ENCODE measurements at places on chromosomes 3 and 15. TPM values are rescaled to one million over a fixed set of nuclear protein-coding genes. Genes with fewer than 3 reads are reported as not detected.

GRCh38 chr3:76554707-76555106 is 485.2 kb upstream of the ROBO2 start:
- no peak for DNase-seq

DNA sequence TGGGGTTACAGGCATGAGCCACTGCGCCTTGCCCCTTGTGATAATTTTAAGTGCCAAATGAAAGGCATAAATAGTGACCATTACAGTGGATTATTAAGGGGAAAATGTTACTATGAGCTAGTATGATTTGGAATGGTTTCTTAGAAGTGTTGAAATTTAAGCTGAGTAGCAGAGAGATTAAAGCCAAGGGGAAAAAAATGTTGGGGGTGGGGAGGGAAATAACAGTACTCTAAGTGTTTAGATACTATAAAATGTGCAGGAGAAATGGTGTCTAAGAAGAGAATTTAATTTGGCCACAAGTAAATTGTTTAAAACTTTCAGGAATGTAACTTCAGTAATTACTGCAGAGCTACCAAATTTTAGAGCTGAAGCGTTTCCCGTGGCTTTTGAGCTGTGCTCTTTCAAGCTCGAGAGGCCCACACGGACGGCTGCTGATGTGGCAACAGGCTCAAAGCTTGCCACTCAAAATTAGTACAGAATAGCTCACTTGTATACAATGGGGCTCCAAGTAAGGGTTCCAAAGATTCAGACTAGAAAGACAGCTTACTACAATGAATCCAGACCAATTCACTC is 23.9 kb upstream of the SLC12A8 start:
- no peak for DNase-seq

DNA sequence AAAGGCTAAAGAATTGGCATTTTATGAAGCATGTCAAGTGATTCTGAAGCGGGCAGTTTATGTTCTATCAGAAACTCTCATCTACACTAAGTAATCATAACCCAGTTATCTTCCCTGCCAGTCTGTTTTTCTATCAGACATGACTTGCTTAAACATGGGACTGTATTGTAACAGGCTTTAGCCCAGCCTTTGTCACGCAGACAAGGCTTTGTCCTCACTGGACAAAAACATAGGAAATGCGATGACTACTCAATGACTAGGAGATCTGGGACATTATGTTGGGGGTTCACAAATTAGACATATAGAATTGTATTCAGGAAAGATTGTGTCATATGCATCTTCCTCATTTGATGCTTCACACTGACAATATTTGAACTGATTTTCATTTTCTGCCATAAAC is 115.5 kb downstream of the GADL1 start:
- DNase-seq, result no peak

DNA sequence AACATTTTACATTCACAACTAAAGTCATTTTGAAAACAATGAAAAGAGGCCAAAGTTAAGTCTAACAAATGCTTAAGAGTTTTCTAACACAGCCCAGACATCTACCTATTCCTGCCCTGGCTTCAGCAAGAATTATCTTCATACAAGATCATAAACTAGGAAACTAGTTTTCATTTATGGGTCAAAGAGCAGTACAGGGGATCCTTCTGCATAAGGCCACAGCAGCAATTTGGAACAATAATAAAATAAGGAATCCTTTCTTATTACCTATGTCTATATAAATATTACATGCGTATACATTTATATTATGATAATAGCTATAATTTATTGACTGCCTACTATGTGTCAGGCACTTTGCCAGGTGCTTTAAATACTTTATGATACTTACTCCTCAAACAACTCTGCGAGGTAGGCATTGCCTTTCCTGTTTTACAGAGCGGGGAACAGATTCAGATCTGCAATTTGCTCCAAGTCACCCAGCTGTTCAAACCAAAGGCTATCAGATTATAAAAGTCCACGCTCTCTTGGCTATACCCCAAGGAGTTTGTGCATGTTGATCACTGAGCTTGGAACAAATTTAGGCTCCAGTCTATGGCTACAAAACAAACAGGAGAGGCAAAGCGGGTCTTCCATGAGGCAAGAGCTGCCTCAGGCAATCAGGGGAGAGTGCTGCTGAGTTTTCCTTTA is 196.4 kb downstream of the RORA start:
- DNase-seq, result no peak

- DNase-seq, result no peak
Measured at GRCh38 chr3:51717947-51718346, 11.1 kb downstream of the GRM2 start.

- peak; percentile 80 for DNase-seq
Measured at GRCh38 chr3:188179006-188179966, 25.3 kb downstream of the LPP start.

DNA sequence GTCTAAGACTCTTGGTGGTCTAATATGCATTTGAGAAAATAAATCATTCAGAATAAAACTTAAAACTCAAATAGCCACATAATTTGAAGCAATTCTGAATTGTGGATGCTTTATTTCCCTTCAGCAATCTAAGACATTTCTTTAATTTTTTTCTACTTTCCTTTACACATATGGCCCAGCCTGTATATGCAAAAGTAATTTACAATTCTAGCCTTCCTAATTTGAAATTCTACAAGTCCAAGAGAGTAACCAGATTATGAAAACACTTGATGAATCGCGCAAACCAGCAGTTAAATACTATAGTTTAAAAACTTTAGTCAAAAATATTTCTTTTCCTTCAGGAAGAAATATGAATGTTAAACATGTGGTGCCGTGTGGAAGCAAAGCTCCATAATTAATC is 1014.2 kb downstream of the TUSC7 start:
- DNase-seq, result no peak

Gene TMEM266
- total RNA-seq, result 0.91 TPM

Gene DNASE1L3
- total RNA-seq, result not detected

All from upper lobe of left lung (tissue), 6 donors.